ENCODE measurements at places on chromosomes 3 and 15. TPM values are rescaled to one million over a fixed set of nuclear protein-coding genes. Genes with fewer than 3 reads are reported as not detected.
A peak's percentile ranks its signal among the peaks of the same experiment; 100 is the strongest.

WDR6 gene
- 222 TPM for total RNA-seq

- no peak for DNase-seq
These were observed 201.1 kb downstream of the NR1D2 start for GRCh38 chr3:24145981-24146822.

EFCC1 gene
- 0.13 TPM for total RNA-seq

DNA sequence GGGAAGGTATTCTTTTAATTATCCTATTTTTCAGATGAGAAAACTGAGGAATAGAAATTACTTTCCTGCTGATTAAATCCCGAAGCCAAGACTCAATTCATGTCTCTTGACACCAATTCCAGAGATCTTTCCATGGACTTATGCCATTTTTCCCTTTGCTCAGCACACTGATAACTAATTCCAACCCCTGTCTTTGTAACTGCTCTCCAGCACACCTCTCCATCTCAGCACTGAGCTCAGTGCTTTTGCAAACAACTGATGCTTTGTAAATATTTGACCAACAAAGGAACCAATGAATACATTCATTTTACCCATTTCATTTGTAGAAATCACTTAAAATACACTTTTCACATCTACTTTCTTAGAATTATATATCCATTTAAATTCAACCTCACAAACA, 249.1 kb downstream of the IL5RA start:
- no peak for DNase-seq

- DNase-seq: no peak
These were observed 16.5 kb downstream of the EMC3 start for GRCh38 chr3:9970020-9970652.

GRCh38 chr3:46942076-46942475, 34.5 kb downstream of the CCDC12 start:
- DNase-seq: peak; percentile 68

DNAJC13 gene
- total RNA-seq: 49.1 TPM

GRCh38 chr3:135235541-135235940, 440.5 kb downstream of the EPHB1 start:
- no peak for DNase-seq

PARP6 gene
- total RNA-seq: 73.1 TPM

RFT1 gene
- total RNA-seq: 13.9 TPM

- no peak for DNase-seq
These were observed 160.0 kb upstream of the UMPS start for GRCh38 chr3:124570232-124570631.

WDR49 gene
- total RNA-seq: not detected

- no peak for DNase-seq
These were observed 329.3 kb downstream of the TBL1XR1 start for GRCh38 chr3:176867681-176868663.

SLC28A1 gene
- total RNA-seq: not detected

DNA sequence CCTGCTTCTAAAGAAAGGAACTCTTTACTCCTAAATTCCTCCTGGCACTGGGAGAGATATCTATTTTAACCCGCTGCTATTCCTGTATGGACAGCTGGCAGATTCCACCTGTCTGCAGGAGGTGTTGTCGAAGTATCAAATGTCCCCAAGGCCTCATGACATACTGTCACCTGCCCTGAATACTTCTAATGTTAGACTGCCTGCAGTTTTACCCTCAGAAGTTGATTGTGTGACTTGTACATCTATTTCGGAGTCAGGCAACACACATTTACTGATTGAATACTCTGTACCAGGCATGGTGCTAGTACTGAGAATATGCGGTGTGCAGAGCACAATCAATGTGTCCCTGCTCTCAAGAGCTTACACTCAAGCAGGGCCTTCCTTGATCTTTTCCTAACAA, 38.6 kb downstream of the PDZRN3 start:
- DNase-seq: no peak

MEGF11 gene
- not detected for total RNA-seq

- no peak for DNase-seq
These were observed 3.1 kb upstream of the CERS3 start for GRCh38 chr15:100531823-100532327.

ARHGEF26 gene
- total RNA-seq: 3.5 TPM

DNA sequence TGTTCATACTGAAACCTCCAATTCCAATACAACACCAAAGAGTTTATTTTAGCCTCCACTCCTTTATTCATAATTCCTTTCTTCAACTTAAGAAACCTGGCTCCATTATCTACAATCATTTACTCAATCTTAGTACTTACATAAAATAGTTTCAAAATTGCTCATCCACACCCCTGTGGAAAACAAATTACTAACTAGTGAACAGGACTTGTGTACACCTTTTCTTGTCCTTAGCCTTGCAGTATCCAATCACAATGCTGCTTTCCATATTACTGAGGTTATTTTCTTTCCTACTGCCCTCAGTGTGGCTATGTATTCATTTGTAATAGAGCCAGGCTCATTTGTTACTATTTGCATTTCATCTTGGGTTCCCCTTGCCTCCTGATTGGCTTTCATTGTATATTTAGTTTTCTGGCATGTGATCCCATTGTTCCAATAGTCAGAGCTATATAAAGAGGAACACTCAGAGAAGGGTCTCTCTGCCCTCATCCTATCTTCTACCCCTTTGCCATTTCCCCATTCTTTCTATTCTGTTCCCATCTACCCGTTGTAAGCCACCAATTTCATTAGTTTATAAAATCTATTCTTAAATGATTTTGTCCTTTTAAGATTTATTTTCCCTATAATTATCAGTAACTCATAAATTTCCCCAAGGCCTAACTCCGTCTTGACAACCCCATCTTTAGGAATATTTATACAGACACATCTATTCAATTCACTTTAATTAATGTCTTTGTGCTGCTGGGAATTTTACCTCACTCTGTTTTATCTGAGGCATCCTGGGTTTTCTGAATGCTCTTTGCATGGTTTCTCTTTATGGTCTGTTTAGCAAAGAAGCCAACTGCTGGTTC, 67.9 kb upstream of the RBP1 start:
- DNase-seq: no peak

- DNase-seq: no peak
These were observed 93.0 kb upstream of the HES1 start for GRCh38 chr3:194042927-194043326.

- no peak for DNase-seq
These were observed 244.4 kb downstream of the ZBTB20 start for GRCh38 chr3:114902691-114903101.

DNA sequence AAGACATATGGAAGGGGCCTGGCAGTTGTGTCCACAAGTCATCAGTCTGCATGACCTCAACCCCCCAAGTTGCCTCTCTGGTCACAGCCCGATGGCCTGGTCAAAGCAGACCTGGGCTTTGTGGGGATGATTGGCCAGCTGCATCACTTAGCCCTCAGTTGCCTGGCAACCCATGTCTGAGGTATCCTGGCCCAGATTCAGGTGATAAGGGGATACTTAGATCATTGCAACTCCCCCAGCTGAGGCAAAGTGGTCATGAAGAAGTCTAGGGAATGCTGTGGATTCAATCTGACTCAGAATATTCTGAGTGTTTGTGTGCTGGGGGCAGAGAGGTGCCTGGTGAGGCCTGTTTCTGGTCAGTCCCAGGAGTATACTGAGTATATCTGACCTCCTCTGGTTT, 5.0 kb downstream of the GPR156 start:
- DNase-seq: no peak

DNA sequence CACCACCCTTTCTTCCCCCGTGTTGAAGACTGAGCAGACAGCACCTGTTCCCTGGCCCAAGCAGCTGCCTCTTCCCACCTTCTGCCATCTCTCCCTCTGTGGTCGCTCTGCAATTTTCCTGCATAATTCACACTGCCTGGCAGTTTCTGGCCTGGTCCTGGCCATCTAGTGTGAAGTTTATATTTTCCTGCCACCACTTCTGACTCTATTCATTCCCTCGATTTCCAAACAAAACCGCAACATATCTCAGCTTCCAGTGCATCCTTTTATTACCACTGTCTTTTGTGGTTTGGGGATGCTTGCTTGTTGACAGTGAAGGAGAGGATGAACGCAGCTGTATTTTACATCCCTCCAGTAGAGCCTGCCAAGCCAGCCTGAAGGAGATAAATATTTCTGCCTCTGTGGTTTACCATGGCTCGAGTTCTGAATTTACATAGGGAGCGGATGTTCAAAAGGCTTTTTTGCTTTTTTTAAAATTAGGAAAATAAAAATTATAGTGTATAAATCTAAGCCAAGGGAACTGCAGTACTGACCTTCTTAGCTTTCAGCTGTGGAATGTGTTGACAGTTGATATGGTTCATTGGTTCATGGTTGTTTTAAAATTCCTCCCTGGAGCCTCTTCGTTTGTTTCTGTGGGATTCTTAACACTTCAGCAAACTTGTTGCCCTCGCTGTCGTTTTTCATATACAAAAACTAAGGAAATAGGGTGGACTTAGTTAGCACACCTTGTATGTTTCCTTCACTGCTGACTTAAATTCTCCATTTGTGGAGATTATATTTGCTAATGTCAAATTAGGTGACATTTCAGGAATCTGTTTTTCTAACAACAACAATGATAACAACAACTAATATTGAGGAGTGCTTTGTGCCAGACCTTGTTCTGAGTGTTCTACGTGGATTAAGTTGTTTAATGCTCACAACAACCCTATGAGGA, 250.5 kb downstream of the ADAMTSL3 start:
- DNase-seq: no peak

DNA sequence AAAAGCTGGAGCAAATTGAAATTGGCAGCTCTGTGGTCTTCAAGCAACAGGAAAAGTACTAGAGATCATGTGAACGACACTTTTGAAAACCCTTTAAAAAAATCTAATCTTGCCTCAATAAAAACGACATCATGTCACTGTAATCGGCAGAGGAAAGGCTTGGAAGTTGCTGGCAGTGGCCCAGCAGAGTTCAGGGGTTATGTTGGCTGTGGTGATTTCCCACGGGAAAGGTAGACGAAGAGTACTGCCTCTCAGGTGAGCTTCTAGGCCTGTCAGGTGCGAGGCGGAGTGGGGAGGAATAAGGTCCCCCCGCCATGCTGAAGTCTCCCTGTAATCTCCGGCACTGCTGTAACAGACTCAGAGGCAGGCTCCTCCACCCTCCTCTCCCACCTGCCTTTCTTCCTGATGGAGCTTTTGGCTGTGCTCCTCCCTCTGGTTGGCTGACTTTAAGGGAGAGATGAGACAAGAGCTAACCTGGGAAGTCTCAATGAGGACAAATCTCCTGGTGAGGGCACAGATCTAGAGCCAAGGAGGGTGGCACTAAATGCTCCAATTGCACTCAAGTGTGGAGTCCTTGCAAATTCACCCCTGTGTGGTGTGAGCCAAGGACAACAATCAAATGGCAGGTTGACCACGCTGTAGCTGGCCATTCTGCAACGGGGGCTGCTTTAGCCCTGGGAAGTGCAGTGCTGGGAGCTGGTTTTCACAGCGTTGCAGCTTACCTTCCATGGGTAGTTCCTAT, 18.7 kb upstream of the HES1 start:
- no peak for DNase-seq

GTF2A2 gene
- 105 TPM for total RNA-seq

GOLGA8G gene
- not detected for total RNA-seq

SHF gene
- total RNA-seq: 4.9 TPM

SLC24A5 gene
- not detected for total RNA-seq
